ENCODE measurements at places on chromosomes 2 and 18.

DNA sequence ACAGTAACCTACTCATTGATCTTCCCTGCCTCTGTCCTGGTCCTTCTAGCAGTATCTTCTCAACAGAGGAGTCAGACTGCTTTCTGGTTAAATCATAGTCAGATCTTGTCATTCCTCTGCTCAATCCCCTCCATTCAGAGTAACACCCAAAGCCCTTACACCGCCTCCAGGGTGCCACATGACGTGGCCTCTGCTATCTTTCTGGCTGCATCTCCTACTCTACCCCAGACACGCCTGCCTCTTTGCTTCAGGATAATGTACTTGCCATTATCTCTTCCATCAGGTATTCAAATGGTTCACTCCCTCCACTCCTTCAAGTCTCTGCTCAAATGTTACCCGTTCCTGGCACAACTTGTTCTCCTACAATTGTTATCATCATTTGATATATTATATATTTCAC, 36.3 kb upstream of the ACVR2A start:
- no peak for DNase-seq

GRCh38 chr2:50355891-50356290, 676.0 kb downstream of the NRXN1 start:
- DNase-seq: no peak

DNA sequence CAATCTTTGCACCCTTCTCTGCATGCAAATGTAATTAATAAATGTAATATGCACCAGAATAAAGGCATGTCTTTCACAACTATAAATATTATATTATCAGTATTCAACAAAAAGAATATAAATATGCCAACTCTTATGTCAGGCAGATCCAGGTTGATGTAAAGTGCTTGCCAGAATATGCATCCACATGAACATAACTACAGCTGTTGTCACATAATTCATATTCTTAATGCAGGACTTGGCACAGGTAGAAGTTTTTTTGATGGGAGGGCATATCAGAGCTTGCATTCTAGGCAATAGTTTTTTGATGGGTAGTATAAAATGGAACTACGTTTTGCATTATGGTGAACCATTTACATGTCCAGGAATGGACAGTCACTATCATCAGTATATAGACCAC, 544.3 kb downstream of the ZNF804A start:
- DNase-seq: no peak

- no peak for DNase-seq
Measured at GRCh38 chr2:45637440-45637839, 14.0 kb upstream of the PRKCE start.

DNA sequence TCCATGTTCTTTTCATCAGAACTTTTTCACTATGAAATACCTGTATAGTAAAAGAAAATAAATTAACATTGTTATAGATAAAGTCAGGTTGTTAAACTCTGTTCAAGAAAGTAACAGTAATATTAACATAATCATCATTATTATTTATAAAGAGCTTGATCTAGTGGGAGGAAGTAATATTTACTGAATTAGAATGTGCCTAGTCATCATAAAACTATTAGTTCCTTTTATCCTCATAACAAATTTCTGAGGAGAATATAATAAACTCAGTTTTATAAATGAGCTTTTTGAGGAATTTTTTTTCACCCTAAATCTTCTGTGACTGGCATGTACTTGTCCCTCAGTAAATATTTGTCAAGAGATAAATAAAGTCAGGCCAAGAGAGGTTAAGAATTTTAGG, 78.4 kb downstream of the PLA2R1 start:
- no peak for DNase-seq

DNA sequence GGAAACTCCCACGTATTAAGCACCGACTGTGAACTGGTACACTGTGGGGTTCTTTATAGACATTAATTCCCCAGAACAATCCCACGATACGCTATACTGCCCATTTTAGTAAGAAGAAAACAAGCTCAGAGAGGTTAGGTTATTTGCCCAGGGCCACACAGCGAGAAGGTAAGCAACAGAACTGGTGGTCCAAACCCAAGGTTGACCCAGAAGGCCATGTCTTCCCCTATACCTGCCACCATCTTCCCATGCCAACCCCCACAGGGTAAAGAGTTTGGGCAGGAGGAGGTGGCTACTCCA, 69.9 kb downstream of the MARCO start:
- no peak for DNase-seq
